ENCODE measurements at places on chromosomes 12 and 14.

GRCh38 chr14:46344327-46344937, 307.1 kb downstream of the RPL10L start:
- DNase-seq: peak; percentile 4

DNA sequence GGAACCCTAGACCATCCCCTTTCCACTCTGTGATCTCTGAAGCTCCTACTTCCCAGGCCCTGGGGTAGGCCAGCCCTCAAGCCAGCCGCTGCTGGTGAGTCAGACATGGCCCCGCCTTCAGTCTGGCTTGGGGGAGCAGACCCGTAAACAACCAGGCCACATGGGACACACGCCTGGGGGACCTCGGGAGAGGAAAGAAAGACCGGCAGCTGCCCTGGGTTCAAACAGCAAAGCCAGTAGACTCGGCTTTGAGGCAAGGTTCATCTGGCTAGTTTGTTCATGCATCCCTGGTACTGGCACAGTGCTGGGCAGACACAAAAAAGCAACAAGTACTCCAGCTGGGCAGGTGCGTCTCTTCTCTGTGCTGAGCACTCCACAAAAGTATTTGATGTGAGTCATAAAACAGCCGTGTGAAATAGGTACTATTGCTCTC, 101.9 kb downstream of the SETD3 start:
- DNase-seq: no peak

DNA sequence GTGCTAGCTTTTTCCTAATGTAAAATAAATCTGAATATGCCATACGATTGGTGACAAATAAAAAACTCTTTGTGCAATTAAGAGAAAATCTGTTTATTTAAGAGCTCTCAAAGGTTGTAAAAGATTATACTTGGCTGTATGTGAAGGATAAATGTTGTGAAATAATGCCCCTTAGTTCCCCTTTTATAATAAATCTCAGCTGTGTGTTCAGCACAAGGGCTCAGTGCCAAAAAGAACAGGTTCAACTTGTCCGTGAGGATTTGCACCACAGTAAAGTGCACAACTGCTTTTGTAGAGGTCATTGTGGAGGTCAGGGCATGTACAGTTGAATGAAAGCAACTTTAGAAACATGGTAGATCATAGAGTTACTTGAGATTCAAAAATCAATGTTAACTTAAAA, 118.6 kb downstream of the TRMT5 start:
- no peak for DNase-seq

GRCh38 chr12:10529603-10530002, 23.9 kb downstream of the EIF2S3B start:
- no peak for DNase-seq

GRCh38 chr14:81625343-81625742, 91.7 kb upstream of the SEL1L start:
- DNase-seq: peak; percentile 35

DNA sequence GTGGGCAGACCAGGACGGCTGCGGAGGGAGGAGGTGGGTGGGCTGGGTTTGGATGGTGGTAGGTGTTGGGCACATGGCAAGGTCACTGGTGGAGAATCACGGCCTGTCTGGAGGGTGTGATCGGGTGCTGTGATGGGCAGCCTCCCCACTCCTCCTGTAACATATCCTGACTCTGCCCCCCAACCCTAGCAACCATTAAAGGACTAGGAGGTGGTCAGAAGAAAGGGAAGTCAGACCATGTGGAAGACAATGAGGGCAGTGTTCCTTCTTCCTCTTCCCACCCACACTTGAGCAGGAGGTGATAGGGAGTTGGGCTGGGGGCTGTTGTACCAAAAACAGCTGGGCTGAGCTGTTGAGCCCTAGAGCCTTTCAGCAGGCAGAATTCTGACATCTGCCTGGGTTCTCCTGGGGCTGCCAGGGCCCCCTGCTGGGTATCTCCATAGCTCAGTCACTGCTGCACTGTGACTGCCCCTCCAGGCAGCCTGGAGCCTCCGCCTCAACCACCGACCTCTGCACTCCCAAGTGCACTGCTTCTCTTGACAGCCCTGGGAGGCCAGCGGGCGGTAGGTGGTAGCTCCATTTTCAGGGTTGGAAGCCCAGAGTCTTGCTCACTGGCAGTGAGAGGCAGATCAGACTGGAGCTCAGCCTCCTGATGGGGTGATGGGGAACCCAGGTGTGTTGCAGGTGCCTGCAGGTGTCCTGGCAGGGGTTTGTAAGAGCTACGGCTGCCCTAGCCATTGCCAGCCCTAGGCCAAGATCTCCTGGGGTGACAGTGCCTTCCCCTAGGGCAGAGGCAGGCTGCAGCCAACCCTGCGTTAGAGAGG, 15.4 kb downstream of the VASH1 start:
- DNase-seq: no peak

GRCh38 chr12:53205747-53206419, 1.2 kb downstream of the ITGB7 start:
- peak; percentile 83 for DNase-seq

GRCh38 chr12:99450036-99450630, 197.4 kb upstream of the GARIN6 start:
- DNase-seq: no peak

- DNase-seq: no peak
Measured at GRCh38 chr12:50718760-50719159, 45.1 kb upstream of the ATF1 start.

- no peak for DNase-seq
Measured at GRCh38 chr12:70948976-70949336, 28.4 kb upstream of the PTPRR start.

- no peak for DNase-seq
Measured at GRCh38 chr14:103103461-103104388, 9.2 kb downstream of the EXOC3L4 start.

- DNase-seq: no peak
Measured at GRCh38 chr12:19055589-19055988, 73.9 kb upstream of the PLEKHA5 start.

DNA sequence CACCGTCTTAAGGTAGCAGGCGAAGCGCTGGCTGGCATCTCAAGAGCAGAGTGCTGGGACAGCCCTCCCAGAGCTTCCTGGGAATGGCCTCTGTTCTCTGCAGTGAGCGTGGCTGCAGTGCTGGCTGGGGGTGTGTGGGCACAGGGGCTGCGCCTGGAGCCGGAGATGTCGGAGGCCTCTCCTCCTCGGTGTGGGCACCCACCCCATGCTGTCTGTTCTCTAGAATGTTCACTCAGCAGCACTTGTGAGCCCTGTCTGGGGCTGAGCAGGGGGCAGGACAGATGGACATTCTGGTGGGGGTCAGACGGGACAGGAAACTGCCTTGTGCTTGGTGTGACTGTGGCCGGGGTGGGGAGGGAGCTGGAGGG, 15.9 kb downstream of the FBRSL1 start:
- DNase-seq: no peak

DNA sequence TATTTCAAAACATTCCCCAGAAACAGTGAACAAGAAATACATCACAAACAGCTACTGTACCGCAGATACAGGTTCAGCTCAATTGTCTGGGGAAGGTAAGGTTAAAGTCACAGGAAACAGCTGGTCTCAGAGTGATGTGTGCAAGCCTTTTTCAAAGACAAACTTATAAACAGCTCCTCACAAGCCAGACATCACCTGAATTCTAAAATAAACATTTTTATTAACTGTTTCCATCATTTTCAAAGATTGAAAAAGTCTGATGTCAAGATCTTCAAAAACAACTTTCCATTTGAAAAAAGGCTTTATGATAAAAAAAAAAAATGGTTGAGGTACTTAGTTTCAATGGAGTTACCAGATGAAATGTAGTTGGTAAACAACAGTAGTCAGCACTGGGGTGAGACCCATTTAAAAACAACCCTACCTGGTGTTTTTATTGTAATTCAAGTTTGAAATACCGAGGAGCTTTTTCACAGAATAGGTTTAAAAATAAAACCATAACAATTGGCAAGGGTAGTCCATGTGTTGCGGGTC, 4.0 kb downstream of the BTG1 start:
- DNase-seq: no peak

DNA sequence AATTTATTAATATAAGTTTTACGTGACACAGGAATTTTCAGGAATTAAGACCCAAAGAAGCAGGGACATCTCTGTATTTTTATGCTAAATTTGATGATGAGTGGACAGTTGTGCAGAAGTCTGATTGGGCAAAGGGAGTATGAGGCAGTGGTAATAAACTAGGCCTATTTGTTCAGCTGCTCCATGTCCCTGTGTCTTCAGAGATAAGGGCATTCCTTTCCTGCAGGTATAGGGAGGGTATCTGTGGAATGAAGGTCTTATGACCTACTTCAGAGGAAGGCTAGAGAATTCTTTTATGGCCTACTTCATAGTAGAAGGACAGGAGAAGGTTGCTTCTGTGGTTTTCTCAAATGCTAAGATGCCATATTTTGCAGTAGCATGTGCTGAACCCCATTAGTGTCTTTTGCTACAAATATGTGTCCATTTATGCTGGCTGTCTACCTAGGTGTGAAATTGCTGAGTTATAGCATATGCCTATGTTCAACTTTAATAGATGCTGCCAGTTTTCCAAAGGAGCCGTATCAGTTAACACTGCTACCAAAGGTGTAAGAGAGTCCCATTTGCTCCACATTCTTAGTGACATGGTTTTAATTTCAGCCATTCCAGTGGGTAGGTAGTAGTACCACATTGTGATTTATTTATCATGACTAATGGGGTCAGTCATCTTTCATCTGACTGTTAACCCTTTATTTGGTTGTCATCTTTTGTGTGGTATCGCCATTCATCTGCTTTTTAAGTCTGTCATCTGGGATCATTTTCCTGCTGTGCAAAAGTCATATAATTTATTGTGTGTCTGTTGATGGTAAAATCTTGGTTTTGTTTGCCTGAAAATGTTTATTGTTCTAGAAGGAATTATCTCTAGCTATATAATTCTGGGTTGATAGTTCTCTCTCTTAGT, 410.7 kb upstream of the RGS6 start:
- no peak for DNase-seq

DNA sequence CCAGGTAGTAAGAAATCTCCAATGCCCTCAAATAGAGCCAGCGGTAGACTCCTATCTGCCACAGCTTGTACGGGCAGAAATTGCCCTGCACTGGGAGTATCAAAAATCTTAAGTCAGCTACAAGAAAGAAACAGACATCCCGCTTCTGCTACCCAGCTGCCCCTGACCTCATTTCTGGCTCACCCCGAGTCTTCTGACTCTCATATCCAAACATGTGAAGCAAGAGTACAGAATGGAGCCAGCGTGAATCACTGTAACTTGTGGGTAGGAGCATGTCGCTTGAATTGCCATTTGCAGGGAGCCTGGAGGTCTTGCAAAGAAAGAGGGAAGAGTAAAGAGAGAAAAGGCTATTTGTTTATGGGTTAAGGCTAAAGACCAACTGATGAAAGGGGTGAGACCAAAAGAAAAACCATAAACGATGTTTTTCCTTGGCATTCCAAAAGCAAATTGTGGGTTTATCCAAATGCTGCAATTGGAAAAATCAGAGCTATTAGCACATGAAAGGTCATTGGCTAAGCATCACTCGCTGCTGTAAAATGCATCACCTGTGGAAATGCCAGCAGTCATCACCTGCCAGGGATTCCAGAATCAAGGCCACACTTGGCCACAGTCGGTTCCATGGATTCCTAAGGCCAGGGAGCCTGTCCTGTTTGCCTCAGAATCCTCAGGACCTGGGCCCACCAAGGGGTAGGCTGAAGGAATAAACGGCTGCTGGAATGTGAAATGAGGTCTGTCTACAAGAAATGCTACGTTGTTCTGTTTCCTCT, 86.6 kb downstream of the FOXN3 start:
- DNase-seq: no peak

GRCh38 chr12:97386133-97386581, 76.4 kb upstream of the RMST start:
- no peak for DNase-seq

DNA sequence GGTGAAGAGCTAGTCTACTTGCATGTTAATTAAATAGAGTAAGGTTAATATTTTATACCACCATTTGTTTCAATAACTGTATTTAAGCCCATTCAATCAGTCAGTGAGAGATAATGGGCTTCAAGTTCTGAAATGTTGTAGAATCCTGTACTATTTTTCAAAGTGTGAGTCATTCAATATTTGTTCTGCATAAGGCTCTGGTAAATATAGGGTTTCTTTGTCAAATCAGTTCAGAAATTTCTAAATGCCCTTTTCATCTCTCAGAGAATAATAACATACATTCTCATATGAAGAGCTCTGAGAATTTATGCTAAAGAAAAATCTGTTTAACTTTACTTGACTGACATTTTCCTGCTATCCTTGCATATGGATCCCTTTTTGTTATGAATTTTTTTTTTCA, 493.3 kb downstream of the TMTC2 start:
- no peak for DNase-seq

- no peak for DNase-seq
Measured at GRCh38 chr12:67802731-67803130, 154.2 kb downstream of the DYRK2 start.

DNA sequence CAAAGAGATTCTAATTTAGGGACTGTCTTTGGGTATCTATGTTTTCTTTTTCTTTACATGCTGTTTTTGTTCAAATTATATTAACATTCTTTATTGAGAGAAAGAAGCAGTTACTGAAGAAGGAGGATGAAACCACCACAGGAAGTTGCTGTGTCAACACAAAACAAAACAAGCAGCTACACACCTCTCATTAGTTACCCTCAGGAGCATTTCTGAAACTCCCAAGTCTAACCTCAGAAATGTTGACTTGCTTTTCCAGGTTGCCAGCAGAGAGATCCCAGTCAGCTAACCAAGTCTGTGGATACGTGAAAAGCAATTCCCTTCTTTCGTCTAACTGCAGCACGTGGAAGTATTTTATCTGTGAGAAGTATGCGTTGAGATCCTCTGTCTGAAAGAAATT, 33.5 kb downstream of the CLEC1A start:
- no peak for DNase-seq

- peak; percentile 72 for DNase-seq
Measured at GRCh38 chr14:104882325-104882973, 17.4 kb downstream of the CEP170B start.

DNA sequence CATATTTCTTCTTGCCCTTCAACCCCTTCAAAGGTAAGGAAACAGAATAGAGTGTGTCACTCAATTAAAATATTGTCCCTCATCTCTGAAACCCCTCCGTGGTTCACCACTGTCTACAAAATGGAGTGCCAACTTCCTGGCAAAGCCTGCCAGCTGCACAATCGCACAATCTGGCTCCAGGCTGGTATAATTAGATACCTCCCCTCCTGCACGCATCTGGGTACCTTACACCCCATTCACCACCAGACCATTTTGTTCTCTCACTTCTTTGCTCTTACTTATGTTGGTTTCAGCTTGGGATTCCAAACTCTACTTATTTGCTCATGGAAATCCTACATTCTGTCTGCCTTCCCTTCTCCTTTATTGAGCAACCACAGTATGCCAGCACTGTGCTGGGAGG, 314.9 kb downstream of the NUAK1 start:
- no peak for DNase-seq

GRCh38 chr14:29814156-29815015, 113.3 kb downstream of the PRKD1 start:
- no peak for DNase-seq
